ENCODE measurements at places on chromosomes 1 and 21.

DNA sequence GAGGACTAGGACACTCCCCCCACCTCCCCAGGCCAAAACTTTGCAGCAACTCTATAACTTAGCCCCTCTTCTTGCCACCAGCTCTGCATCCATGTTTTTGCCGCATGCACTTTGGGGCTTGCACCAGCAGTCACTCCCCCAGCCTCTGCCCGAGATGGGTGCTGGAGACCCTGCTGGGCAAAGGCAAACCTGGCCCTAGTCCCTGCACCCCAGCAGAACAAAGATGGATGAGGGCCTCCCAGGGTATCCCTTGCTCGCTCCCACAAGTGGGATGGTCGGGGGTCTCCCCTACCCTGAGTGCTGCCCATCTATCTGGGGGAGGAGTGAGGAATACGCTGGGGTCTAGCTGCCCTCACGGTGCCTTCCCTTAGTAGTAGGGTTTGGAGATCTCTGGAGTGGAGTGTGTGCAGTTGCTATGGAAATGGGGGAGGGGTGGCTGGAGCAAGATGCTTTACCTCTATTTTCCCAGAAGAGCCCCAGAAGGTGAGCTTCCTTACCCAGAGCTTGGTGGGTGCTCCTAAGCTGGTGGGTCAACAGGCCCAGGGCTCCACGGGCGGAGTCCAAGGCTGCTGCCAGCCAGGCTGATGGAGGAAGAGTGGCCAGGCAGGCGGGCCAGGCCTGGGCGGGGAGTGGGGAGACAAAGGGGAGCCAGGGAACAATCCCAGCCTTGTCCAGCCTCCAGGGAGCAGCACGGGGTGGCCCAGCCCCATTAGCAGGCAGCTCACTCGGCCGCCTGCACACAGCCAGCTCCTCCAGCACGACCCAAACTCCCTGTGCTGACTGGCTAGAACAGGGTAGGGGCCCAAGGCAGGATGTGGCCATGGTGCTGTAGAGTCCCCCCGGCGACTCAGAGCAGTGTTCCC is at the start of gene PAQR6:
Gene PAQR6 (minus strand): TSS at position 597 of the 863 bp plus-strand sequence. CDS start 1,325 bp downstream, outside the sequence.
- H3K27ac ChIP-seq = no peak within 1 kb of the TSS
- H3K27me3 ChIP-seq = no peaks in the 10 kb centered on the region
- no peak within 1 kb of the TSS for H3K4me3 ChIP-seq
- no peak for DNase-seq
- H3K4me1 ChIP-seq = no peaks in the 10 kb centered on the region

- no peaks in the 10 kb centered on the region for H3K27me3 ChIP-seq
- peaks cover 5% of the 10 kb centered on the region for H3K4me1 ChIP-seq
- no peak for DNase-seq
- H3K4me3 ChIP-seq = no peak overlapping the region
- H3K27ac ChIP-seq = no peak overlapping the region
- peaks cover 47% of the 10 kb centered on the region for H3K36me3 ChIP-seq
These were observed 55.4 kb upstream of the TTC39A start for GRCh38 chr1:51385776-51386175.

DNA sequence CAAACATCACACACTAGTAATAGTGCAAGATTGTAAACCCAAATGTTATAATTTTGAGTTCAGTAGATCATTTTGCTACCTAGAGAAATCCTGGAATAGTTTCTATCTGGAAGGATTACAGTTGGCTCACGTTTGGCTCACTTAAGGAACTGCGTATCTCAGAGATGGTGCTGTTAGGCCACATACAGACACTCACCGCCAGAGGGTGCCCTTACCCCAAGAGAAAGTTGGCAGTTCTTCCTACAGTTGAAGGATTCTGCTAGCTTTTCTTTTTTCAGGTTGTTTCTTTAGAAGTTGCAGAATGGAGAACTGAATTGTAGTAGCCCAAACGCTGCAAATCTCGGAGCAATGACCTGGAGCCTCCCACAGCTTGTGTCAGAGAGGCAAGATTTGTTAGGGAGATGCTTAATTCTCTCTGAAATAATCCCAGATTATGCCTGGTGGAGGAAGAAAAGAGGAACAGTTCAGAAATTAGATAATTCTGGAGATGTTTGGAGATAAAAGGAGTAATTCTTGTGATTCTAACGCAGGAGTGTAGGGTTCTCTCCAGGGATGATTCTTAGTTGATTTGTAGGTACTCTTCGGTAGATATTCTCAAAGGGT is 87.9 kb upstream of the PAPPA2 start:
- DNase-seq = peak; percentile 89
- no peak overlapping the region for H3K4me3 ChIP-seq
- H3K27me3 ChIP-seq = no peaks in the 10 kb centered on the region
- H3K36me3 ChIP-seq = no peaks in the 10 kb centered on the region
- H3K27ac ChIP-seq = no peak overlapping the region
- no peaks in the 10 kb centered on the region for H3K4me1 ChIP-seq

DNA sequence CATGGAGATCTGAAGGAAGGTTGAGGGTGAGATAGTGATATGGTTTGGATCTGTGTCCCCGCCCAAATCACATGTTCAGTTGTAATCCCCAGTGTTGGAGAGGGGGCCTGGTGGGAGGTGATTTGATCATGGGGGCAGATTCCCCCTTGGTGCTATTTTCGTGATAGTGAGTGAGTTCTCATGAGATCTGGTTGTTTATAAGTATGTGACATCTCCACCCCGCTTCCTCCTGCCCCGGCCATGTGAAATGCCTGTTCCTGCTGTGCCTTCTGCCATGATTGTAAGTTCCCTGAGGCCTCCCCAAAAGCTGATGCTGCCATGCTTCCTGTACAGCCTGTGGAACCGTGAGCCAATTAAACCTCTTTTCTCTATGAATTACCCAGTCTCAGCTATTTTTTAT is 451.9 kb upstream of the VAMP3 start:
- no peak overlapping the region for H3K4me3 ChIP-seq
- H3K27me3 ChIP-seq = no peaks in the 10 kb centered on the region
- no peak for DNase-seq
- peaks cover 7% of the 10 kb centered on the region for H3K4me1 ChIP-seq
- H3K27ac ChIP-seq = no peak overlapping the region

- no peak overlapping the region for H3K27ac ChIP-seq
- no peaks in the 10 kb centered on the region for H3K36me3 ChIP-seq
- DNase-seq = no peak
- H3K4me3 ChIP-seq = no peak overlapping the region
- H3K4me1 ChIP-seq = peaks cover 5% of the 10 kb centered on the region
- H3K27me3 ChIP-seq = peaks cover 19% of the 10 kb centered on the region
These were observed 45.9 kb downstream of the MATN1 start for GRCh38 chr1:30677471-30677870.
